CD4-positive, alpha-beta T cell treated with Interleukin-17A for 4 hours (primary cell): ENCODE measurements at places on chromosomes 1 and 21.

DNA sequence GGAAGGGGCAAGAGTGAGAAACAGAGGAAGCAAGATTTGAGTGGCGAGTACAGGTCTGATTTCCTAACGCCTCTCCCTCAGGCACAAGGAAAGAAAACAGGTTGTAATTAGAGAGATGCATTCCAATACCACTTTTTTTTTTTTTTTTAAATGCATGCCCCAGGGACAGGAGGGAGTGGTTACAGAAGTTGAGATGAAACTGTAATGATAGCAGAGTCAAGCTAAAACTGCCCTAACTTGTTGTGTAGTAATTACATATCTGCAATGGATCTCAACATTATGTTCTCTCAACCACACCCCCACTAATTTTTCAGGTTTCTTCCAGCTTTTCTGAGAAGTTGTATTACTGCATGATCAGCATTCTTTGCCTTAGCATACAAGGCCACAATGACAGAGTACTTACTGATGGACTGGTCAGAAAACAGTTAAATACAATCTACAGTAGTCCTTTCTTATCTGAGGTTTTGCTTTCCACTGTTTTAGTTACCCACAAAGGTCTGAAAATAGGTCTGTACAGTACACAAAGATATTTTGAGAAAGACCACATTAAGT lies 5.5 kb downstream of the ETV3 start:
- DNase-seq, result no peak

- no peak for DNase-seq
These were observed 33.5 kb upstream of the RGS4 start for GRCh38 chr1:163035446-163036249.

DNA sequence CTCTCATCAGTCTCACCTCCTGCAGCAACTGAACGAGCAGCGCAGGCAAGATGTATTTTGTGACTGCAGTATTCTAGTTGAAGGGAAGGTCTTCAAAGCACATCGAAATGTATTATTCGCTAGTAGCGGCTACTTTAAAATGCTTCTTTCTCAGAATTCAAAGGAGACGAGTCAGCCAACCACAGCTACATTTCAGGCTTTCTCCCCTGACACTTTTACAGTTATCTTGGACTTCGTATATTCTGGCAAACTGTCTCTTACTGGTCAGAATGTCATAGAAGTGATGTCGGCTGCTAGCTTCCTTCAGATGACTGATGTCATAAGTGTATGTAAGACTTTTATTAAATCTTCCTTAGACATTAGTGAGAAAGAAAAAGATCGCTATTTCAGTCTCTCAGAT lies 53.7 kb downstream of the ZBTB8A start:
- DNase-seq, result no peak

DNA sequence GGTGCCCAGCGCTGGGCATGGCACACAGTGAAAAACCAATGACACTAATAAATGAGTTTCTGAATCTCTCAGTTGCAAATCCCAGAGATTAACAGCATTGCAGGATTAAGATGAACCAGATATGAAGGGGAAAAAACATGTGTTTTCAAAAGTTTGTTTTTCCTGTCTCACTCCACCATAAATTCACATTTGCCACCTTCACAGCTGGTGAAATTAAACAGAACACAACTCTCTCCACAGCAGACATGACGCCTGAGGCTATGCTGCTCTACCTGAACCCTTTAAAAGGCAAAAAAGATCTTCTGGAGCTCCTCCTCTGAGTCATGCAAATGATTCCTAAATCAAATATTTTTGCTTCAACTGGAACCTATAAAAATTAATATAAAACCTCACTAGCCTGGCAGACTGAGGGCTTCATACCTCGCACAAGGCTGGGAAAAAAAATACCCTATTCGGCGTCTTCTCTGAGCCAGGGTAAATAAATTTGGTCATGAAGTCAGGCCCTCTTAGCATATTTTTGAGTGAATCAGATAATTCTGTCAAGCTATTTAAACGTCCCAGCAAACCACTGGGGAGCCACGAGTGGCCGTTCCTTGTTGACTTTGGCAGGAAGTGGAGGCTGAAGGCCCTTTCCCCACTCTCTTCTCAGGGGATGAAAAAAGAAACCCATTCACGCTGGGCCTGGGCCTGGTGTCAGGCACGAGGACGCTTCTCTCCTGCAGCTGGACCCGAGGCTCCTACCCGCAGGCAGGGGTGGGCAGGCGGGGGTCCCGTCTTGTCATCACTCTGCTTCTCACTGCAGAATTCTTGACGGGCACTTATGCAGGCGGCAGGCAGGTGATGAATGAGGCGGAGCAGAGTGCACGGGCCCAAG lies 53.0 kb downstream of the DMRTB1 start:
- DNase-seq, result no peak

DNA sequence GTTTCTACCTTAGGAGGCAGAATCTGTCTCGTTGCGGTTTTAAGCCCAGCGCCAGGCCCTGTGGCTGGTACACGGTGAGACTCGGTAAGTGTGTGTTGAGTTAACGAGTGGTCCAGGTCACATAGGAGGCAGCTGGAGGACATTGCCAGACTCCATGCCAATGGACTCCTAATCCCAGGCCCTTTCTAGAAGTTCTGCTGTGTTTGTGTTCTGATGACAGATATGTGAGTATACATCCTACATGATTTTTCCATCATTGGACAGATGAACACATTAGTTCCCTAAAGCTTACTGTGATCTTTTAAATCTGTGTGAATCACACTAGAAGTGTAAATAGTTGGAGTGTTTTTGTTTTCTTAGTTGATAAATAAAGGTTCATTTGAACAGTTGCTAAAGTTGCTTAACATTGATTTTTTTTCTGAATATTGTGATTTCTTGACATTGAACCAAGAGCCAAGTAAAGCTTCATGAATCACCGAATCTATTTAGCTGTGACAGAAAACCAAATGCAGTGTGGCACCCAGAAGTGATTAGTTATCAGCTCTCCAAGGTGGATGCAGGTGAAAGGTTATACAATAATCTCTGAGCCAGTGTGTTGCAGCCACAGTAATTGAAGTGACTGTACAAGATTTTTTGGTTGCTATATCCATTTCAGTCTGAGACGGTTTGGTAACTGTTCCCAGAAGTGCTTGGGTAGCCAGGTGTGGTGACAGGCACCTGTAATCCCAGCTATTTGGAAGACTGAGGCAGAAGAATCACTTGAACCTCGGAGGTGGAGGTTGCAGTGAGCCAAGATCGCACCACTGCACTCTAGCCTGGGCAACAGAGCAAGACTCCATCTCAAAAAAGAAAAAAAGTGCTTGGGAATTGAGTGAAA lies 46.3 kb downstream of the DOP1B start:
- DNase-seq, result no peak

DNA sequence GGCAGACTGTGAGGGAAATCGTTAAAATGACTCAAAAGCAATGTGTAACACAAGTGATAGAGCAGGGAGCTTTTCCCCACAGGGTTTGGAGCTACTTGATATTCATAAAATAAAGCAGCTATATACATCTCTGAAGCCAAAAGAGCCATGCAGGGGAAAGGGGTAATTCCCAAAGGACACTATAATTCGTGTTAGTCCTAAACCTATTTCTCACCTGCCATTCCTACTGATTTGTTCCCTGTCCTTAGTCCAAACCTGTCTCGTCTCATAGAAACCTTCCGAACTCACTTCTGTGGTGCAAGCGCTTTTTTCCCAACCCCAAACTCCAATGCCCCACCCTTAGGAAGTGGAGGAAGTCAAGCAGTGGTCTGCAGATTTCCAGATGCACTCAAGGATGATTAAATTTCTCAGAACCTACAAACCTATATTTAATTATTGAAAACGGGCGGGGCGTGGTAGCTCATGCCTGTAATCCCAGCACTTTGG lies 946 bp upstream of the HNRNPR start:
- no peak for DNase-seq

DNA sequence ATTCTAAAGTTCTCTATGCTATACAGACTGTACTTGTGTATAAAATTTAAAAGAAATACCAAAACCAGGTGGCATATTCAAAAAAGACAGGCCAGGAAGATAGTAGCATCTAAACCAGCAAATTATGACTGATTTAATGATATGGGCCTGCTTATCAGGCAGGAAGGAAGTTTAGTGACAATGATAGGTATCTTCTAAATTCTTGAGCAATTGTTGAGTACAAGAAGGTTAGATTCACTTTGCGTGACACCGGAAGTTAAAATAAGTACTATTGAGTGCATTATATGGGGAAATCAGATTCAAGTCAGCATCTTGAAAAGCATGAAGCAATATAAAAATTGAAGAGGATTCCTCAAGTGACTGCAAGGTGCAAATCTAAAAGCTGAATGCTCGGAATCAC lies 186.8 kb upstream of the RGS18 start:
- DNase-seq, result no peak

- no peak for DNase-seq
These were observed 64.3 kb downstream of the IL23R start for GRCh38 chr1:67230539-67230938.

DNA sequence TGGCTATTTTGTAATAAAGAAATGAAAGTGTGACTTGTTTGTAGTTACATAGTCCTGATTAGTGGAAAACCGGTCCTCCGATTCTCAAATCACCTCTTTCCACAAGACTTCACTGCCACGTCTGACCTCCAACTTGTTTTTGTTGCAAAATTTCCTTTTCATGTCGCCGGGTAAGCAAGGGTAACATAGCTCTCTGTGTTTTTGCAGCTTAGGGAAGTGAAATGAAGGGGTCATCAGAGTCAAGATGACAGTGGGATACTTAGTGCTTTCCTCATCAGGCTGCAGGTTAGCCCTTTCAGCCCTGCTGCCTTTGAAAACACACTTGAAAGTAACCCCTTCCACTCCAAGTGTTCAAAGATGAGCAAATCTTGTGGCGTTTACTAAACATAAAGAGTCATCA lies 217.9 kb downstream of the USP25 start:
- DNase-seq, result no peak

DNA sequence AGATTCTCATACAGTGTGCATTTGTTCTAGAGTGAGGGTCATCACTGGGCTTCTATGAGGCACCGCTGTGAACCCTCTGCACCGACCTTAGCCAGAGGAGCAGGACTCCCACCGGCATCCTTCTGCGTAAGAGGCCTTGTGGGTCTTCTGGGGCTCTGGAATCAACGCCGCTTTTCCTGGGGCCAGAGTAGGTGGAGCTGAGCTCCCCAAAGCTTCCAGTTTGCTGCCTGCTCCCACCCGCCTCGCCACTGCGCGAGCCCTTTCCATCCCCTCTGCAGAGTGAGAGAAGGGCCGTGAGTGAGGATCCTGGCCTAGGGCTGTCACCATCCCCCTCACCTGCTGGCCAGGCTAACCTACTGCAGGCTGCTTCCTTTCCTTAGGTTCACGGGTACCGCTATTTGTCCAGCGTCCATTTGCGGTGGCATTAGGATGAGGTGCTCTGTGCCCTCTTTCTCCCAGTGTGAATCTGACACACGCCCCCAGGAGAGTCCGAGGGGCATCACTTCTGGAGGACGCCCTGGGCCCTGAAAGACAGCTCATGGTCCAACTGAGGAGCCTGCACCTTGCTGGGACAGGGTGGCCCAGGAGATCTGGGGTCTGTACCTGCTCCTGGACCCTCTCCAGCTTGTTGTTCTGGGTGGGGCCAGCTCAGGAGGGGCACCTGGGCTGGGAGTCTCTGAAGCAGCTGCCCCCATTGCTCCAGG lies 36.2 kb downstream of the UMODL1 start:
- no peak for DNase-seq

DNA sequence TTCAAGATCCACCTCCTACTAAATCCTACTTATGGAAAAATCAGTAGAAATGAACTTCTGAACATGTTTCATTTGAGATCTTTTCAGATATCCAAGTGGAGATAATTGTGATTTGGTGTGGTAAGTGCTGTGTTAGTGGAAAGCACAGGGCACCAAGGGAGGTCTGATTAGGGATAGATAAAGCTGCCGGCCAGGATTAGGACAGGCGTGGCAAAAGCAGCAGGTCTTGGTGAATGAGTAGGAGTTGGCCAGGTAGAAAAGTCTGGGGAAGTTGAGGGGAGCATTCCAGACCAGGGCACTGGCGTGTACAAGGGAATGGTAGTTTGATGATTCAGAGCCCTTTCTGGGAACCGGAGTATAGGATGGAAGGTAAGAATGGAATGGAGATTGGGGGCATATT lies 47.8 kb downstream of the AZIN2 start:
- no peak for DNase-seq

GRCh38 chr1:44605914-44606615 lies 68.2 kb downstream of the TMEM53 start:
- DNase-seq, result no peak

GRCh38 chr1:163442895-163443294 lies 121.1 kb downstream of the NUF2 start:
- DNase-seq, result no peak

DNA sequence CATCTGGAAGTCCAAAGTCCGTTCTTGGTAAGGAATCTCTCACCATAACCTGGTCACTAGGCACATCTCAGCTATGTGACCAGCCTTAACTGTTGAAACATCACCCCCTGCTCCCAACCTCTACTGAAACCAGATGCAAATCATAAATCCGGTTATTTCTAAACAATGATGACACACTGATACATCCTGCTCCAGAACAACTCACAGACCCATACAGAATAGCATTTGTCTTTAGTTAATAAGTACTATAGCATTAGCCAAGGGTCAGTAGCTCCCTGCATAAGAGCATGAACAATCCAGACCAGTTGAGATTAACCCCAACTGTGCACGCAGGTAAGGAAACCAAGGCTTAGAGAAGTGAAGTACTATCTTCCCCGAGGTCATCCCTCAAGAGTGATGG lies 38.0 kb upstream of the KCTD3 start:
- no peak for DNase-seq

DNA sequence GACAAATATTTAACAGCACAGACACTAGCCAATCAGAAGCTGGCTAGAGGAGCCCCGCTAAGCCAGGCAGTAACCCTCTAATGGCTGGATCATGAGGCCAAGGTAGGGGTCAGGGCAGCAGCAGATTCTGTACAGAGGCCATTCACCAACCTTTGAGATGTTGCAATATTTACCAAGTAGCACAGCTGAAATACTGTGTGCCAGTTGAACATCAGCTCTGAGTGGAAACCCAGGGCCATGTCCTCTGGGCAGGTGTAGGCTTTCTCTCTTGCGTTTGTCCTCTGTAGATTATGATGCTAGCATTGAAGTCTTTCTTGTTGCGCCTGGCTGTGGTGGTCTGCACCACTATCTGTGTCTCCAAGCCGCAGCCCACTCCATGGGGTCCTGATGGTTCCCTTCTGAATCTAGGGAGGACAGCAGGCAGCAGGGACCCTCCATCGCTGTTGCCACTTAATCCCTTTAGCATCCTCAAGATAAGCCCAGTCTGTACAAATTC lies 2.5 kb upstream of the COG2 start:
- no peak for DNase-seq

- no peak for DNase-seq
These were observed 79.1 kb downstream of the RGS21 start for GRCh38 chr1:192395895-192396294.
